Cortex of kidney (tissue), 1 donor: ENCODE measurements at places on chromosomes 7 and 10.

DNA sequence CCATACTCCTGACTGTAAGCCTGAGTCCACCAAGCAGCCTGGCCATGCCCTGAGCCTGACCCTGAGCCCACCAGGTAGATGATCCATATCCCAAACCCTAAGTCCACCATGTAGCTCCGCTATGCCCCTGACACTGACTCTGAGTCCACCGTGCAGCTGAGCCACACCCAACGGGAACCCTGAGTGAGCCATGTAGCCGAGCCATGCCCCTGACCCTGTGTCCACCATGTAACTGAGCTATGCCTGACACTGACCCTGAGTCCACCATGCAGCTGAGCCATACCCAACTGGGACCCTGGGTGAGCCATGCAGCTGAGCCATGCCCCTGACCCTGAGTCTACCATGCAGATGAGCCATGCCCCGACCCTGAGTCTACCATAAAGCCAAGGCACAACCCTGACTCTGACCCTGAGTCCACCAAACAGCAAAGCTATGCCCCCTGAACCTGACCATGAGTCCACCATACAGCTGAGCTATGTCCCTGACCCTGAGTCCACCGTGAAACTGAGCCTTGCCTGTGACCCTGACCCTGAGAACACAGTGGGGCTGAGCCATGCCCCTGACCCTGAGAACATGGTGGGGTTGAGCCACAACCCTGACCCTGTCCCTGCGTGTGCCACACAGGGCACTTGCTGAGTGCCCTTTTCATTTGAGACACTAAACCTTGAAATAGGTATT, 299.8 kb downstream of the TNS3 start:
- DNase-seq = no peak

GRCh38 chr10:807958-808353, 118.5 kb upstream of the DIP2C start:
- DNase-seq = no peak

DNA sequence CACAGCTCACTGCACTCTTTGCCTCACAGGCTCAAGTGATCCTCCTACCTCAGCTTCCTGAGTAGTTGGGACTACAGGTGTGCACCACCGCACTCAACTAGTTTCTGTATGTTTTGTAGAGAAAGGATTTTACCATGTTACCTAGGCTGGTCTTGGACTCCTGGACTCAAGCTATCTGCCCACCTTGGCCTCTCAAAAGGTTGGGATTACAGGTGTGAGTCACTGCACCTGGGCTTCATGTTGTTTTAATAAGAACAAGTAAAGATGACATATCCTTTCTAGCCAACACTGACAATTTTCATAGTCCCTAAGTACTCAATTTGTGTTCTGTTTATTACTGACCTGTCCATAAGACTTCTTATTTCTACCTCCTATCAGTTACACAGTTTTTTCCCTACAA, 16.8 kb downstream of the SEMA3C start:
- DNase-seq = no peak

GRCh38 chr7:70325509-70326101, 727.3 kb downstream of the AUTS2 start:
- DNase-seq = no peak

DNA sequence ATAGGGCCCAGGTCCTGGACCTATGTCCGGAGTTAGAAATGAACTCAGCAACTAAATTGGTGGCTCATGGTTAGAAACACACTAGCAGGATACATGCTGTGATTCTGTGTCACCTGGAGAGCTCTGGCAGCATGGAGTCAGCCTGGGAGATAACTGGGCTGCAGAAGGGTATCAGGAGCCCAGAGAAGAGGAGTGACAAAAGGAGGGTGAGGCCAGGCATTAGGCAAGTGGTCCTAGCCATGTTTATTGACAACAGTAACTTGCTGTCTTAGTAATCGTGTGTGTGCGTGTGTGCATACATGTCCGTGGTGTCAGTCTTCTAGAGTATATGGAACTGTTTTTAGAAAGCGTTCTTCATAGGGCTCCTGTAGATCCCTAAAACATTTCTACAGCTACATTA, 157.5 kb upstream of the PHYHIPL start:
- no peak for DNase-seq

- DNase-seq = no peak
Measured at GRCh38 chr10:43308515-43308914, 41.6 kb upstream of the RASGEF1A start.

DNA sequence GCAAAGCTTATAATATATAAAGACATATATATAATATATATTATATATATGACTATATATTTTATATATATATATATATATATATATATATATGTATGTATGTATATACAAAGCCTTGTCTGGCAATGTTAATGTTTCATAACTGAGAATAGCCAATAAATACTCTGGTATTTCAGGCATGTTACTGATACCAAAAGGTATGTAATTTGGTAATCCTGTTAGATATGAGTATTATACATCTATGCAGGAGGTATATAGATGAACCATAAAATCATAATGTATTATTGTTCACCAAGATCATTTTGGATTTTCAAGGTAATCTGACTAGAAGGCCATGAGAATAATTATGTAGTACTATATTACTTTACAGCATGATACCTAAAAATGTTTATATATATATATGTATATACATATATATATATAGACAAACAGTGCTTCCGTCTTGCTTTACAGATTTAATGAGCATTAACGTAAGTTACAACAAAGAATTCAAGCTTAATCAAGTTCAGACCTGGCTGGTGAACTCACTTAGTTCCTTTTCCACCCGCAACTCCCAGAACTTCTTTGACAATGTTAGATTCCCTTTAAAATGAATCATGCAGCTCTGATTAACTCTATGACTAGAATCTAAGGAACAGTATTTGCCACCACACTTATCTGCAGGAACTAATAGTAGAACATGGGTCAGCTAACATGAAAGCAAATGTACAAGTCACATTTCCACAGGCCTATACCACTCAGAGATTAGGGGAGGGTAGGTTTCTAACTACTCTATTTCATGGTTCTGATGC, 82.7 kb downstream of the SLC25A13 start:
- no peak for DNase-seq

DNA sequence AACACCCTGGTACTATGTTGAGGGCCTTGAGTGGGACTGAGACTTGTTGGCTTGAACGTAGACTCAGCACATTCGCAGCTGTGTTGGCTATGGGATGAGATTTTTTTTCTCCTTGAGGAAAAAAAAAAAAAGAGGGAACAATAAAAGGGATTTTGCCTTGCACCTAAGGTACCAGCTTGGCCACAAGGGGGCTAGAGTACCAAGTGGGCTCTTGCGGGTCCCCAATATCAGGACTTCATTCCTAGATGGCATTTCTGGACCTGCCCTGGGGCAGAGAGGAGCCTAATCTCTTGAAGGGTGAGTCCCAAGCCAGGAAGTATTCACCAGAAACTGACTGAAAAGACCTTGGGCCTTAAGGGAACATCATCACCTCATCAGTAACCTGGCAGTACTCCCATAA, 1083.6 kb upstream of the PHF14 start:
- no peak for DNase-seq

GRCh38 chr10:133565441-133566294, at the start of gene SYCE1:
Gene SYCE1 (minus strand): TSS chr10:133565583. CDS start chr10:133565529, 54 bp downstream.
- DNase-seq = no peak

DNA sequence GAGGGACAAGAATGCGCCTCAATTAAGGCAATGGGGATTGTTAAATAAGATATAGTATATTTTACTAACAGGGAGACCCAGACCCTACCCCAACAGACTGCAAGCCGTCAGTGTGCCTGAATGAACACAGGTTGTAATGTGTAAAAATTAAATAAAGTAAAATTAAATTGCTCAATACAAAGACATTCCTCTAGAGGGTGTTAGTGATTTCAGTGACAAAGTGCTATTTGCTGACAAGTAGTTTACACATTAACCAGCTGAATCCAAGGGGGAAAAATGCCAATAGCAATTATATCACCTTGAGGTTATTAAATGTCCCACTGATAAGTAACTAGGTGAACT, 110.5 kb downstream of the EBF3 start:
- DNase-seq = no peak

- DNase-seq = no peak
Measured at GRCh38 chr7:136359333-136359903, 382.3 kb upstream of the MTPN start.

- DNase-seq = no peak
Measured at GRCh38 chr7:50656141-50656895, 91.1 kb upstream of the DDC start.

GRCh38 chr7:37195388-37195787, 253.3 kb downstream of the ELMO1 start:
- no peak for DNase-seq

- no peak for DNase-seq
Measured at GRCh38 chr10:103120977-103121735, 71.9 kb downstream of the NT5C2 start.

- no peak for DNase-seq
Measured at GRCh38 chr10:26334232-26334931, 103.8 kb upstream of the APBB1IP start.

- DNase-seq = no peak
Measured at GRCh38 chr7:18020138-18020715, 7.4 kb downstream of the PRPS1L1 start.

GRCh38 chr10:119651514-119652360, 557 bp downstream of the BAG3 start:
- DNase-seq = no peak

GRCh38 chr7:80439894-80440821, 71.7 kb downstream of the GNAT3 start:
- DNase-seq = no peak
